WTC11 (cell line): ENCODE measurements at places on chromosomes 6 and 20.

GRCh38 chr6:151191527-151191926, 48.2 kb upstream of the AKAP12 start:
- no peak for DNase-seq

GRCh38 chr20:21259346-21259745, 43.8 kb upstream of the XRN2 start:
- DNase-seq, result no peak

- DNase-seq, result no peak
Observed at GRCh38 chr20:1693427-1693826, 35.8 kb upstream of the SIRPG start.

DNA sequence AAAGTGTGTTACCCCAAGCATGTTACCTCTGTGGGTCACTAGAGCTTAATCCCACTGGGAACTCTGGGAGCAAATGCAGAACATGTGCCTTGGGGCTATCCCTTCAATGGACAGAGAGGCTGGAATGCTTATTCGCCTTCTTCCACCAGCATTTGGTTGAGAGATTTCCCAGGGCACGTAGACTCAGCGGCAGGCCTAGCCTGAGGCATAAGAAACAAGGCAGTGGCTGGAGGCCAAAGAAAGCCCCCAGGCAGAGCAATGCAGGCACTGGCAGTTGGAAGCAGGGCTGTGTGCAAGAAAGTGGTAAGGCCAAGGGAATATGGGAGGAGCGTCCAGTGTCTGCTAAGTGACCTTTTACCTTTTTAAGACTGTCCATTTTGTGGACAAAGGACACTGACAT, 114.0 kb upstream of the FLRT3 start:
- DNase-seq, result peak; percentile 16

DNA sequence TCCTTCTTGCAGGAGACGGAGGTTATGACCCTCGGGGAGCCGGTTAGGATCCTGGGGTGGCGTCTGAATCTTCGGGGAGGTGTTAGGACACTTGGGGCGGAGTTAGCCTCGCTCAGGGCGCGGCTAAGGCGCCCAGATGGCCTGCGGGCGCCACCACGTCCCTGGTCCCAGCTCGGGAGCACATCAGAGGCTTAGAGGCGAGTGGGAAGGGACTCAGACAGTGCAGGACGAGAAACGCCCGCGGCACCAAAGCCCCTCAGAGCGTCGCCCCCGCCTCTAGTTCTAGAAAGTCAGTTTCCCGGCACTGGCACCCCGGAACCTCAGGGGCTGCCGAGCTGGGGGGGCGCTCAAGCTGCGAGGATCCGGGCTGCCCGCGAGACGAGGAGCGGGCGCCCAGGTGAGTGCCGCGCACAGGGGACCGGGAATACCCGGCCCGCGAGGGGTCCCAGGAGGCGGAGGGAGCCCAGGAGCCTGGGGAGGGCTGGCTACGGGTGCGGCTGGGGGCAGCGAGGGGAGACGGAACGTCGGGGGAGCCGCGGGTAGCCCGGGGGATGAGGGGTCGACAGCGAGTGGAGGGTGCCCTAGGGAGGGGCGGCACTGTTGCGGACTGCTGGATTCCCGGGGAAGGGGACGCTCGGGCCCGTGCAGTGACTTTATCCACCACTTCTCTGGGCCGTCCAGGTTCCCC, at the start of gene HCK:
Gene HCK (plus strand): TSS at position 153 of the 688 bp plus-strand sequence.
- no peak for DNase-seq

DNA sequence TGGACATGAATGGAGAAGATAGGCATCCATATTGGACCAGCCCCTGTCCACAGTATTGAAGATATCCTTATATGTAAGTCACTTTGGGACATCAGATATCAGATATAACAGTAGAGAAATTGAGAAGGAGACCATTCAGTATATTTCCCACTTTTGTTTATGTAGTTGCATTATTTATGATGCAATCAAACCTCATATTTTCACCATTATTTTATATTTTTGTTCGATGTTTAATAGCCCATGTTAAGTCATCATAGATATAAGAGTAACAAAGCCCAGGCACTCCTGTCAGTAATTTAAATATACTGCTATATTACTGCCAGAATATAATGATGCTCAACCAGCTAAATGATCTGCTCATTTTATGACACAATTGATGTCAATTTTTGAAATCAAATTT, 744.5 kb upstream of the EPHA7 start:
- no peak for DNase-seq
